ENCODE measurements at places on chromosomes 16 and 17.
A peak's percentile ranks its signal among the peaks of the same experiment; 100 is the strongest.

DNA sequence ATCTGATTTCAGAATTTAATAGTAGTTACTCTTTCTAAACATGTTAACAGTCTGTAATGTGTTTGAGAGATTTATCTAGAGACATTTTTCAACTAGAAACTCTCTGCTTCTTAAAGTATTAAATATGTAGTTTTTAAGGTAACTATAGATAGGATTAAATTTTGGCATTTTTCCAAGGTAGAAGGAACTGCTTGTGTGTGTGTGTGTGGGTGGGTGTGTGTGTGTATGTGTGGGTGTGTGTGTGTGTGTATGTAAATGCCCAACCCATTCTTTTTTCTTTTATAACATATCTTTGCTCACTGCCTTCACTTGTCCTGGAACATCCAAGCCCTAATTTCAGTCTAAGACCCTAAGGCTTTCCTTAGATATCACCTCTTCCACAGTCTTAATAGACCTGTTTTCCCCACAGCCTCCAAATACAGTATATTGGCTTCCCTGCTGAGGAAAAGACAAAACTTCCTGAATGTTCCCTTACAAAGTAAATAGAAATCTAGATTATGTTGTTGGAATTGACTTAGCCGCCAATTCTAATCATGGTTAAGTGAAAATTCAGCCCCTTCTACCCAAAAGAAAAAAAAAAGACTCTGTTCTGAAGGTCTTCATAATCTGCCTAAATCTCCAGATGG is 33.5 kb downstream of the NUP93 start:
- DNase-seq = no peak

DNA sequence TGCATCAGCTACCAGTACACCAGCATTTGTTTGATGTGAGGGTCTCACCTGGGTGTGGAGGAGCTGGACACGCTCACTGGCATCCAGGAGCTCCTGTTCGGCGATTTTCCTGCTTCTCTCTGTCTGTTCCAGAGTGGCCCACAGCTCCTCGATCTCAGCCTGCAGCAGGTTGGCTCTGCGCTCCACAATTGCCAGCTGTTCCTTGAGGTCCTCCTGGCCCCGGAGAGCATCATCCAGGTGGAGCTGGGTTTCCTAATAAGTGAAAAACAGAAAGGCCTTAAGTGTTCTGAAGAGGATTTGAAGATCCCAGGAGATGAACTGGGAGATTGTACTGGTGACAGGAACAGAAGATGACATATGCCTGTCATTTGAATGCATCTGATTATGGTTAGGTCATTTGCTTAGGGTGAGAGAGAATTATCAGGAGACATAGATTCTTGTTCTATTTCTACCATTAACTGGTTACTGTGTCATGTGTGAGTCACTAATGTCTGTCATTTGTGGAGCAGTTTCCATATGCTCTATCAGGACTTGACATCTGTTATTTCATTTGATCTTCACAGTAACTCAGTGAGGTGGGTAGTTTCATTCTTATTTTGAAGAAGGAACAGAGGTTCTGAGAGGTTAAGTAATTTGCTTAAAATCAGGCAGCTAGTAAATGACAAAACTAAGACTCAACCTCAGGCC is 21.5 kb upstream of the MYH13 start:
- no peak for DNase-seq

- DNase-seq = no peak
Measured at GRCh38 chr16:11410376-11411058, 65.3 kb downstream of the RMI2 start.

GRCh38 chr17:43978078-43978477 is 24.3 kb upstream of the PYY start:
- DNase-seq = no peak

GRCh38 chr17:74971069-74971841 is 1.3 kb downstream of the HID1 start:
- no peak for DNase-seq

DNA sequence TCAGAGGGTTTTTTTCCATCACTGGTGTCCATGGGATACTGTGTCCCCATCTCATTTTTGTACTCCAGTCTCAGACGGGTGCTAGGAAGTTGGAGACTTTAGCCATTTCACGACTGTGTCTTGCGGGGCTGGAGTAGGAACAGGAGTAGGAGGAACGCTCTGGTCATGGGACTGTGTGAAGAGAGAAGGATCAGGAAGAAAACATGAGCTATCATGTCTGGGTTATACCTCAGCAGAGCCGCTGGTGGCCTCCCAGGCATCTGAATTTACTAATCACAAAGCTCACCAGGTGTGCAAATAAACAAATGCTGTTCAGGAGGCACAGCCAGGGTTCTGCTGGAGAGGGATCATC is 225.4 kb downstream of the SEC14L1 start:
- no peak for DNase-seq

GRCh38 chr17:56028837-56029236 is 124.4 kb upstream of the ANKFN1 start:
- no peak for DNase-seq

GRCh38 chr17:73733517-73733916 is 89.3 kb upstream of the SDK2 start:
- DNase-seq = no peak

DNA sequence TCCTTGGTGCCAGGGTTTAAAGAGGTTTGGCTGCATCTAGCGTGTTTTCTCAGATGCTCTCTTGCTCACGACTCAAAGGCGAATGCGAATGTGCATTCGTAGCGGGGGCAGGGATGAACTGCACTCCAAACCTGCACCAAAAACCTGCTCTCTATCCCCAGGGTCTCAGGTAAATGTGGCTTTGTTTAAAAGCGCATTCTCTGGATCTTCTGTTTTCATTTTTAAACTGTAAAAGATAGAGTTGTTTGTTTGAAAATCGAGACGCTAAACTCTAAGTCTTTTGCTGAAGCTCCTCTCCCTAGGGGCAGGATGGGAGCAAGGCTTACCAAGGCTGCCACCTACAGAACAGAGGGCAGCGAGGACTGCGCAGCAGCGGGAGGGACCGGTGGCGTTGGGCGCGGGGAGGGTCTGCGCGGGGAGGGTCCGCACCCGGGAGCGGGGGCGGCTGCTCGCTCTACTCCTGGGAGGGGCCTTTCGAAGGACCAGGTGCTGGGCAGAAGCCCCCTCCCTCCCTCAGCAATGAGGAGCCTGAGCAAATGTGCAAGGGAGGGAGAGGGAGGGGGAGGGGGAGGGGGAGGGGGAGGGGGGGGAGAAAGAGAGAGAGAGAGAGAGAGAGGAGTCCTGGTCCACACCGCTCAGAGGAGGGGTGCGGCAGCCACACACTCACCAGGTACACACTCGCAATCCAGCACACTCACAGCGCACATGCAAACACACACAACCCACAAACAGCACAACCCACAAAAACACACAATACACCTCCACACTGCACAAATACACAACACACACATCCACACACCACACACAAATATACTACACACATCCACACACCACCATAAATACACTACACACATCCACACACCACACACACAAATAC is 142.8 kb downstream of the GRIN2A start:
- no peak for DNase-seq

- peak; percentile 48 for DNase-seq
Measured at GRCh38 chr16:3457434-3458252, 14.2 kb downstream of the NAA60 start.

DNA sequence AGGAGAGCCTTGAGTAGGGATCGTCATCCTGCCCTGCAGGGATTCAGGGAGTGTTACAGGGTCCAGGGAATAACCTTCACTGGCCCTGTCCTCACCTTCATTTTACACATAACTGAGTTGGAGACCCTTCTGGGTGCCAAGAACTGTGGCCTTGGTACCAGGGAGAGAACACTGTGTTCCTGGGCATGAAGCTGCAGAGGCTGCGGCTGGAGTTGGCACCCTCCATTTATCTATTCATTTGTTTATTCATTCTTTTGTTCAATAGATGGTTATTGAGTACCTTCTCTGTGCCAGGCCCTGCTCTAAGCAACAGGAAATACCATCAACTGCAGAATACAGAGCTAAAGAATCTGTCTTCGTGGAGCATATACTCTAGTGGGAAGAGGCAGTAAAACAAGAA is 6.7 kb downstream of the ABCC3 start:
- no peak for DNase-seq

DNA sequence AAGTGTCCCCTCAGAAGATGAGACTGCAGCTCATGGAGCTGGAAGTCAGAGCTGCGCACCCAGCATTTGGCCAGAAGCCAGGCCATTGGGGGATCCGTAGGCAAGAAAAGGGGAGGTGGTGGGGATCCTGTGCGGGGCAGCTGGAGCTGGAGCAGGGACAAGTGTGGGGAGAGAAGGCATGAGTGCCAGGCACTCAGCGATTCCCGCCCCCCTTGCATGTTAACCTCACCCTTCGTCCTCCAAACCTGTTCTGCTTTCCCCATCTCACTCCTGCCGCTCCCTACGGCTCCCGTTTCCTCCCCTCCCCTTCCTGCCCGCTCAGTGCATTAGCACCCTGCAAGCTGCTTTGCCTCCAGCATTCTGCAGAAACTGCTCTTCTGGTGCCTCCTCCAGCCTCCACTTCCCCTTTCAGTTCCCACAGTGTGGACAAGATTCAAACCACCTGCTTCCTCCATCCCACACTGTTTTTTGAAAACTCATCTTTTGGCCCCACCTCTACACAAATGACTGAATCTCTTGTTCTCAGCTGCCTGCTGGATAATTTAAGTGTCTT is 5.6 kb downstream of the ALOX15 start:
- DNase-seq = peak; percentile 74

DNA sequence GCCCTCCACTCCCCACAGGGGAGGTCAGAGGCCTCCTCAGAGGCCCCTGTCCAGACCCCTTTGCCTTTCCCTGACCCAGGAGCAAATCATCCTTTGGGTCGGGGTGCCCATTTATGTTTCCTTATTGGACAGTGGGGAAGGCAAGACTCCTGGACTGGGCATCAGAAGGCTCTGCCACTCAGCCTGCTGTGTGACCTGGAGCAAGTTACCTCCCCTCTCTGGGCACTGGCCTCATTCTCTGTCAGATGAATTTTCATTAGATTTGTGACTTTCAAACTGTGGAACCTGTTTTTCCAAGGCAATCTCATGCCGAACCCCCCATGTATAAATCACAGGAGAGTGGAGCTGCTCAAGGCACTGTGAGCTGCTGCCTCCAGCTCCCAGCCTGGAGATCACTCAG is 47.0 kb upstream of the TOB1 start:
- no peak for DNase-seq

GRCh38 chr16:73888840-73889490 is 407.6 kb upstream of the PSMD7 start:
- no peak for DNase-seq

DNA sequence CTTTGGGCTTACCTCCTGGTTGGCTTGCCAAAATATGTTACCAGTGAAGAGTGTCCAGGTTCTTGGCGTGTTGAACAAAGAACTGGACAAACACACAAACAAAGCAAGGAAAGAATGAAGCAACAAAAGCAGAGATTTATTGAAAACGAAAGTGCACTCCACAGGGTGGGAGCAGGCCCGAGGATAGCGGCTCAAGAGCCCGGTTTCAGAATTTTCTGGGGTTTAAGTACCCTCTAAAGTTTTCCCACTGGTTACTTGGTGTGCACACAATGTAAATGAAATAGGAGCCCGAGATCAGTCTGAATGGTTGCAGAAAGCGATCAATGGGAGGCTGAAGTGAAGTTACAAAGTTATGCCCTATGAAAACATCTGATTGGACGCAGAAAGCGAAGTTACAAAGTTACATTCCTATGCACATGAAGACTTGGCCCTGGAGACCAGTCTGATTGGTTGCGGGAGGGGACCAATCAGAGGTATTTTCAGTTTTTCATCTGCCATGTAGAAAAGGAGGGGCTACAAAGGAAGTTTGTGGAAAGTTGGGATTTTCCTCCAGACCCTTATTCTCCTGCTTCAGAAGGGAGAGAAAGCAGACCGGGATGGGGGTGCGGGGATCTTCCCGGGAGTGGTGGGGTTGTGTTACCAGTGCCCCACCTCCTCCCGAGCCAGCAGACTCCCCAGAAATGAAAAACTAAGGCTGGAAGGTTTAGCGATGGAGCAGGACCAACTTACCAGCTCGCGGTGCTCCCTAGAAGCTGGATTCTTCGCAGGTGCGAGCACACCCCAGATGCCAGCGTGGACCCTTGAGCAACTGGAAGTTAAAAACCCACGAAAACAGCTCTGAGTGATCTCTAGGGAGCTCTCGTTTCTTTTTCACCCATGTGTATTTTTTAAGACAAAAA is at the start of gene SLFN12:
TSS of gene SLFN12 (minus strand) at position 325 of the 899 bp plus-strand sequence. CDS start 9,472 bp downstream, outside the sequence.
- no peak for DNase-seq

DNA sequence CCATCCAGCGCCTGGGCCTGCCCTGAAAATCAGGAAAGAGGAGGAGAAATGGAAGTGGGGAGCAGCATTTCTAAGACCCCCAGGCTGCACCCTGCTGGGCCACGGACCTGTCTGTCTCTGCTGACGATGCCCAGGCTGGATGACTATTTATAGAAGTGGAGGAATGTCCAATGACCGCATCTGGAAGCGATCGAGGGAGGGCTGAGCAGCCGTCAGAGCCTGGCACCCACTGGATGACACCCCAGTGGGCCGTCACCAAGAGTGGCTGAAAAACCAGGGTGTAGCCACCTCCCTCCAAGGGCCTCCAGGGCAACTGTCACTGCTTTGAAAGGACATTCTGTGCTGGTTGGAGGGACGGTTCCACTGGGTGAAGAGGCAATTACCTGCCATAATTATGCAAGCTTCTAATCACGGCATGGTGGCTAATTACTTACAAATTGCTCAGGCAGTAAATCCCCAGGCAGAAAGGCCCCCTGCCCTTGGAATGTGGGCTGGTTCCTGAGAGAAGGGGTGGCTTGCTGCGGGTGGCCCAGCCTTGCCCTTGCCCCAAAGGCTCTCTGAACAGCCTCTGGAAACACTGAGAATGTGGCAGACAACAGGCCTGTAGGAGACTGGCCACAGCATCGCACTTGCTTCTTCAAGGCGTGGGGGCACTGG is 332.1 kb downstream of the C16orf95 start:
- no peak for DNase-seq

DNA sequence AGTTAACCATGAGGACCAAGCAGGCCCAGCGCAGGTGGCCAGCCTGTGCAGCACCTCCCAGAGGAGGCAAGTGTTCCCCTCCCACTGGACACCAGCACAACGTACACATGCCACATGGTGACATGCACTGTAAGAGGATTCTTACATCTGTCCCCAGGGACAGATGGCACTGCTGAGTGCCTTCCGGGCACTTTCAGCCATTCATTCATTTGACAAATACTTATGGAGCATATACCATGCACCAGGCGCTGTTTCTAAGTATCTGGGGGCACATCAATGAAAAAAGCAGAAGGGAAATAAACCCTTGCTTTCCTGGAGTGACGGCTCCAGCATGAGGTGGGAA is 79.6 kb downstream of the GAS7 start:
- no peak for DNase-seq

- no peak for DNase-seq
Measured at GRCh38 chr17:8956465-8956902, 9.0 kb downstream of the PIK3R5 start.
